ENCODE measurements at places on chromosomes 2 and 18.

DNA sequence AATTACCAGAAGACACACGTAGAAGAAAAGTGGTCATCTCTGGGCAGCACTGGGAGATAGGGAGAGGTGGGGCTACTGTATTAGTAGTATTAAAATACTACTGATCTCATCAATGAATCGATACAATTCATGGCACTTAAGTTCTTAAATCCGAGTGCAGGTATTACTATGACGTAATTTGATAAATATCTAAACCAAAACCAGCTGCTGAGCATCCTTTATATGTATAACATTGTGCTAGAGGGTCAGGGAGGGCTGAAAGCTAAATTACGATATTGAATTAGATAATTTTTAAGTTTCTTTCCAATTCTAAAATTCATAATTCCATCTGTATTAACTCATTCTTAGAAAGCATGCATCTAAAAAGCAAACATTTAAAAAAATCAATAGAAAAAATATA, 25.3 kb downstream of the DARS1 start:
- peak overlapping the region; percentile 30 for H3K27ac ChIP-seq
- no peak for DNase-seq
- peaks cover 21% of the 10 kb centered on the region for H3K36me3 ChIP-seq
- peaks cover 6% of the 10 kb centered on the region for H3K4me1 ChIP-seq

DNA sequence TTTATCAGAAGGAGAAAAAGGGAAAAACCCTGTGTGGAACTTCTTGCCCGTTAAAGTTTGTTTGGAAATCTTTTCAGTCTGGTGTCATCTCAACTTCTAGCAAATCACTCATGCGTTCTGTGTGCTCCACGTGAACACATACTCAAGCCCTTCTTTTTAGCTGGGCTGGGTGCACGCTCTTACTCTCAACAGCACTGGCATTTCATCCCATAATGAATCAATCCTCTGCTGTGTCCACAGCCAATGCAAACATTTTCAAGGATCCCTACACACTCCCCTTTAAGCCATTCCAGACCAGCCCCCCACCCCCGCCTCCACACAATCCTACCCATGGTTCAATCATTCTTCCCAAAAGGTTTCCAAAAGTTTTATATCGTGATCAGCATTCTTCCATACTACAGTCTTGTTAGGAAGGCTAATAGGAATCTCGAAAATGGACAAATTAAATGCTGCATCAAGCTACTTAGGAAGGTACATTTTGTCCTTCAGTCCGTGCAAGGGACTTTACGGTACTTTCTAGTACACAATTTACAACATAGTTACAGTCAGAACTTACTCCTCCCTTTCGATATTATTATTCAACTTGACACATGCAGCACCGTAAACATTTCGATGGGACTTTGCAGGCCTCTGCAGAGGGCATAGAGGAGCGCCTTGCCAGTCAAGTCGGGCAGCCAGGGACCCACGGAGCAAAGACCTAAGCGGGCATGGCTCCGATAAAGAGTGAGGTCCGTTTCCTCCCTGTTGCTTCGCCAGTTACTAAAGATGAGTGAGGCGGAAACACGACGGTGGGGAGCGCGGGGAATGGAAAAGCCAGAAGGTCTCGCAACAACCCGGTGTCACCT, 1.4 kb downstream of the PTGR3 start:
- H3K4me1 ChIP-seq = peaks cover 7% of the 10 kb centered on the region
- H3K27me3 ChIP-seq = peaks cover 74% of the 10 kb centered on the region
- no peak for DNase-seq

- no peaks in the 10 kb centered on the region for H3K36me3 ChIP-seq
- no peaks in the 10 kb centered on the region for H3K4me1 ChIP-seq
- no peak overlapping the region for H3K27ac ChIP-seq
Observed at GRCh38 chr2:234469251-234469845, 27.5 kb downstream of the ARL4C start.

GRCh38 chr18:72973841-72974240, 106.1 kb upstream of the NETO1 start:
- no peak for DNase-seq
- no peak overlapping the region for H3K27ac ChIP-seq
- H3K4me3 ChIP-seq = no peak overlapping the region
- no peaks in the 10 kb centered on the region for H3K27me3 ChIP-seq
- H3K36me3 ChIP-seq = no peaks in the 10 kb centered on the region

DNA sequence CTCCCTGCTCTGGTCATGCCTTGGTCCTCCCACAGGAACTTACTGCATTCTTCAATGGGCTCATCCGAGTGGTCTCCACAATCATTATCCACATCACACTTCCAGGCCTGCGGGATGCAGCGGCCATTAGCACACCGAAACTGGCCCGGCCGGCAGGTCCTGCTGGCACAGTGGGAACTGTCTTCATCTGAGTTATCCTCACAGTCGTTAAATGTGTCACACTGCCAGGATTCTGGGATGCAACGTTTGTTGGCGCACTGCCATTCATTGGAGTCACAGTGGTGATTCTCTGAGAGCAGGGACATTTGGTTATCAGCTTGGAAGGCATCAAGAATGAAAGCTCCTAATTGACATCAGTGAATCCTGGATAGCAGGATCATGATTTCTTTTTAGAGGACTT, 104.5 kb downstream of the DHRS9 start:
- H3K27me3 ChIP-seq = no peaks in the 10 kb centered on the region
- no peak for DNase-seq
- H3K4me1 ChIP-seq = no peaks in the 10 kb centered on the region

All from endodermal cell (in vitro differentiated cells).